Activated T-cell treated with anti-CD3 and anti-CD28 coated beads, Interleukin-2, amount 50 U/mL, for 72 hours (primary cell): ENCODE measurements at places on chromosomes 6 and 20. TPM values are rescaled to one million over a fixed set of nuclear protein-coding genes. Genes with fewer than 3 reads are reported as not detected.

The MRAP2 gene
- total RNA-seq = not detected

DNA sequence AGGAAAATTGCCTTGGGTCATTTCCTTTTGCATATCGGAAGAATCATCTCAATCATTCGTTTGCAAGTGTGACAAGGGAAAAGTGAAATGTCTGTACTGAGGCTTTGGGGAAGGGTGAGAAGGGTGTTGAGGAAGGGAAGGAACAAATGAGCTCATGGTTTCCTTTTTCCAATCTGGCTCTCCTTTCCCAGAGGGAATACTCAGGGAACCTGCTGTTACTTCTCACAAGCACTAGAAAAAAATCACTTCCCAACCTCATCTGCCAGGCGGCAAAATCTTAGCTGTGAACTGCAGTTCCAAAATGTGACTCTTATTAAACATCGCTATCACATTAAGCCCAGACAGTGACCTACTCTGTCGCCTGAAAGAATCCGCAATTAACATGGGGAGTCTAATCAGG lies 258.1 kb downstream of the ZNF217 start:
- H3K36me3 ChIP-seq = no peaks in the 10 kb centered on the region
- H3K4me1 ChIP-seq = no peaks in the 10 kb centered on the region
- DNase-seq = no peak
- H3K4me3 ChIP-seq = no peak overlapping the region

DNA sequence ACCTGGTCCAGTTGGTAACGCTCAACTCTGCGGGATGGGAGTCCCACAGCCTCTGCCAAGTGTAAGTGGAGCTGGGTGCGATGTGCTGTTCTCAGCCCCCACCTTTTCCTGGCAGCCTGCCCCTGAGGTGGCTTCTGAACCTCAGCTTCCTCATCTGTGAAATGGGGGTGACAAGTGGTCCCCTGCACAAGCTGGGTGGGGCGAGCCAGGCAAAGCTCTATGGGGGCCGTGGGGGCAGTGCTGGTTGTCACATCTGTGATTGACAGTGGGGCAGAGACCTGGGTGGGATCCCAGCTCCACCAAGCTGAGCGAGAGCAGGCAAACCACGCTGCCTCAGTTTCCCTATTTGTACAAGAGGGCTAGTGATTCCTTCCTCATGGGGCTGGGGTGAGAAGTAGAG lies 162.6 kb downstream of the SYCP2 start:
- H3K4me3 ChIP-seq = no peak overlapping the region
- H3K27ac ChIP-seq = no peak overlapping the region
- DNase-seq = no peak

The ZNF391 gene
- 3.9 TPM for total RNA-seq
